Activated naive CD4-positive, alpha-beta T cell treated with anti-CD3 and anti-CD28 coated beads, Interleukin-2, amount 10 ng/mL, durations not matched to agents 7 days and 5 days (primary cell): ENCODE measurements at places on chromosomes 5 and 9.

GRCh38 chr9:77013932-77014596 is 5.4 kb upstream of the FOXB2 start:
- DNase-seq = no peak

GRCh38 chr5:155850370-155850769 is 476.6 kb upstream of the SGCD start:
- no peak for DNase-seq

- no peak for DNase-seq
Observed at GRCh38 chr5:156407251-156407650, 80.3 kb downstream of the SGCD start.

- no peak for DNase-seq
Observed at GRCh38 chr9:4422495-4422894, 67.8 kb upstream of the SLC1A1 start.

GRCh38 chr5:35003018-35003957 is 44.5 kb downstream of the AGXT2 start:
- DNase-seq = peak; percentile 66

DNA sequence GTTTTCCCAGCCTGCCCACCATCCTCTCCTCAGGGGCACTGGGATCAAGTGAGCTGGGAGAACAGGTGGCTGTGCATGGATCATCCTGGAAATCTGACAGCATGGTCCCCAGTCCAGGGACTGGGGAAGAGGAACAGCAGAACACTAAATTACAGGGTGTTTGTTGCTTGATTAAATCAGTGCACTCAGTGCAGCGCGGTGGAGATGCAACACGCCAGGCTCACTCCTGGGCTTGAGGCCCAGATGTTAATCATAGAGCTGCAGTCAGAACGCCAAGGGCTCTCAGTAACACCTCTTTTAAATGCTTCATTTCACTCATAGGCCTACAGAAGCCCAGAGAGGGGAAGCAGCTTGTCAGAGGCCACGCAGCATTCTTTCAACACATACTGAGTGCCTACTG is 14.2 kb upstream of the LARP1 start:
- no peak for DNase-seq

- DNase-seq = peak; percentile 89
Observed at GRCh38 chr5:177500685-177501522, 3.5 kb upstream of the PDLIM7 start.

- DNase-seq = no peak
Observed at GRCh38 chr5:41309275-41309674, 95.9 kb upstream of the C6 start.

GRCh38 chr9:21856301-21857094 is 54.1 kb downstream of the MTAP start:
- no peak for DNase-seq

DNA sequence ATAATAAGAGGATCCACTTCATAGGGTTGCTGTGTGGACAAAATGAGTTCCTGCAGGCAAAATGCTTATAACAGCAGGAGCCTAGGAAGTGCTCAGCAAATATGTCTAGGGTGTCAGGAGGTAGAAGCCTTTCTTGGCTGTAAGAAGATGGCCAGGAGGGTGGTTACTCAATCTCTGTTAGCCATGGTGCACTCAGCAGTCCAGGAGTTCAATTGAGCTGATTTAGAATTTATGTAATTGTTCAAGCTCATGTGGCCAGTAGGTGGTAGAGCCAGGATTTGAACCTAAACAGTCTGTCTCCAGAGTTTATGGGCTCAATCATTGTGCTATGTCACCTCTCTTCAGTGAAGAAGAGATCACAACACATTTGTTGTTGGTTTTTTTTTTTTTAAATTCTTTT is 381.2 kb downstream of the KIF4B start:
- DNase-seq = no peak

DNA sequence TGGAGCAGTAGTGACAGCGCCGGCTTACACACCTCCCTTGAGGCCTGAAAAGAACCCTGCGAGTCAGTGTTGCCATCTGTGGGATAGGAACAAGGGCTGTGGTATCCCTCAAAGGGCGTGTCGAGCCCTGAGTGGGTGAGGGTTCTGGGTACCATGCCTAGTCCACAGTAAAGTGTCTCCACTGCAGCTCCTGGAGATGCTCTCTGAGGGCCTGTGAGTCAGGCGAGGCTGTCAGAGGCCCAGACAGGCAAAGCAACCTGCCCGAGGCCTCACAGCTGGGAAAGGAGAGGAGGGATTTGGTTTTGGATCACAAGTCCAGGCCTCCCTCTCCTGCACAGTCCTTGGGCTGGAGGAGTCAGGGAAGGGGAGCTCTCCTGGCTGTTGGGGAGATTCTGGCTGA is 6.1 kb downstream of the PRRX2 start:
- no peak for DNase-seq

DNA sequence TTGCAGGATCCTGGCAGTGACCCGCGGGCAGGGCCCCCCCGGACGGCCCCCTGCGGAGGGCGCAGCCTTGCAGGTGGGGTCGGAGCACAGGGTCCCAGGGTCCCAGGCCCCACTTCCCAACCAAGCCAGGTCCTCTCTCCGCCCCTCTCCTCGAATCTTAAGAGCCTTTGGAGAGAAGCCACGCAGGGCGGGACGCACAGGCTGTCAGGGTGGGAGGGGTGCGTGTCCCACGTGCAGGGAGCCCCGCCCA is 18.4 kb upstream of the EGFL7 start:
- DNase-seq = peak; percentile 87

DNA sequence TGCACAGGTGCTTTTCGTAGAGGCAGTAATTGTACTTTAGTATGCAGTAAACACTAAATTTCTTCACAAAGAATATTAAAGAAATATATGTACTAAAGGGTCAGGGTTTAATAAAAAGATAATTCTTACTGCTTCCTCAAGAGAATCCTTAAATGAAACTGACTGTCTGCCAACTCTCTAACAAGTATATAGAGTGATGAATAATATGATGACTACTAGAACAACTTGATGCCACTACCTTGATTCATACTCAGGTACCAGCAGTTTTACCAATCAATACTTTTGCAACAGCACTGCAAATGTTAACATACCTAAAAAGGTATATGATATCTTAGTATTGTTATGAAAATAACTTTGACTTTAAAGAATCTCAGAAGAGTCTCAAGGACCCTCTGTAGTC is 3.8 kb downstream of the YIPF5 start:
- no peak for DNase-seq

DNA sequence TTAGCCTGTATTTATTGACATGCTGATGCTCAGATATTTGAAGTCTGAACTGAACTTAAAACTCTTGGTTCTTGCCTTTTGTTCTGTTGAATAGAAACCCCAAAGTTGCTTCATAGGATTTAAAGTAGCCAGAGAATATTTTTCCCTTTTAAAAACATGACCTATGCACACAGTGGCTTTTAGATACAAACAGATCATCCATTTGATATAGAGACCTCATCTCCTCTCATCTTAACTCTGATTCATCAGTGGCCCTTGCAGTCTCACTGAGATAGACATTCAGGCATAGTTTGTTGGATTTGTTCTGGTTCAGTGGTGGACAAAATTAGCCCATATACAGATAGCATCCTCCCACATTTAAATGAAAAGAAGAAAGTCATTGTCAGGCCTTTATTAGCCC is 43.5 kb upstream of the PJA2 start:
- DNase-seq = no peak
